ENCODE measurements at places on chromosomes 12 and 14.

- DNase-seq, result no peak
Measured at GRCh38 chr12:46933947-46934346, 108.2 kb upstream of the SLC38A4 start.

DNA sequence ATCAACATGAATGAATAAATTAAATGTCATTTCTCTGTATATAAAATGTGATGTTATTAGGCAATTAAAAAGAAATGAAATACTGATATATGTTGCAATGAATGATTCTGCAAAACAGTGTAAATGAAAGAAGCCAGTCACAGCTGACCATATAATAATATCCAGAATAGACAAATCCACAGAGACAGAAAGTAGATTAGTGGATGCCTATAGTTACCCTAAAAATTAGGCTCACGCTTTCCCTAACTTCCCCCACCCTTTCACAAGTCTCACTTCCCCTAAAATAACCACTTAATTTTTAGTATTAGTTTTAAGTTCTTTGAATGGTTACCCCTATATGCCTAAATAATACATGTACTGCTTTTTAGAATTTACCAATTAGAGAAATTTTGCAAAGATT lies 348.9 kb upstream of the FAR2 start:
- DNase-seq, result no peak

DNA sequence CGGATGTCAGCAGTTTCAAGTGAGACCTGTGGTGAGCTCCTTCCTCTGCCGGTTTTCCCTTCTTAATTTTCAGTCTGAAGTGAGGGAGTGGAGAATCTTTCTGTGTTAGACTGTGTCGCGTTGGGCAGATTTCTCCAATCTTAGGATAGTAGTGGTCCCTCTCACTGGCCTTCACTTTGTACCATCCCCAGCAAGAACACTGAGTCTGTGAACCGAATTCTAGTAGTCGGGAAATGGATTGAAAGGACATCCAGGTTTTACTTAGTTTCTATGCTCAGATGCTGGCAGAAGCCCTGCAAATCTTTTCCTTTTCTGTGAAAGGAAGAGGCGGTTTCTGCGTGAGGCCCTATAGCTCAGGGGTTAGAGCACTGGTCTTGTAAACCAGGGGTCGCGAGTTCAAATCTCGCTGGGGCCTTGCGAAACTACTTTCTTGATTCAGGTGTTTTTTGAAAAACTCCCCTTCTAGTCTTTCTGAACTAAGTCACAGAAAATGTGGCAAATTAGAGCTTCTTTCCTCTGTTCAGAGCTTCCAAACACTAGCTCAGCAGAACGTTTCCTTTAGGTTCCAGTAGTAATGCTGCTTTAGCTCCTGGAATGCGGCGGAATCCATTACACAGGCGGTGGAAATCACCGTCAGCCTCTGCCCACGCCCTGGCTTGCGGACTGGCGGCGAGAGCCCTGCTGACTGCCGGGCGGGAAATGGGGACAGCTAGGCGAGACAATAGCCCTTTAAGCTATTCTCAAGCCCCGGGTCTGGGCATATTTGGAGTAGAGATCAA lies 2.8 kb upstream of the RNASE4 start:
- peak; percentile 90 for DNase-seq

DNA sequence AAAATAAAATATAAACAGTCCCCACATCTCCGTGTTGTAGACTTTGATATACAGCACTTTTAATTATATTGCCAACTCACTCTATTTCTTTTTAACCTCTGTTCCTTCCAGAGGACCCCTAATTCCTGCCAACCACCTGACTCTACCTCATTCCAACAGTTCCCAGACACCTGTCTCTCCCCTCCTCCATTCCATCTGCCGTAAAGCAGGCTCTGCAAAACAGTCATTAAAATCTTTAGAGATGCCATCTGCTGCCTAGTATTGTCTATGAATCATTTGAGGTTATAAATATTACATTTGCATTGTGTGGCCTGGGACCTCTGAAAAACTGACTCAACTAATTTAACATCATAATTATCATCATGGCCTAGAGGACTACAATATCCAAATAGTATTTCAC lies 148.8 kb upstream of the DCN start:
- DNase-seq, result no peak

DNA sequence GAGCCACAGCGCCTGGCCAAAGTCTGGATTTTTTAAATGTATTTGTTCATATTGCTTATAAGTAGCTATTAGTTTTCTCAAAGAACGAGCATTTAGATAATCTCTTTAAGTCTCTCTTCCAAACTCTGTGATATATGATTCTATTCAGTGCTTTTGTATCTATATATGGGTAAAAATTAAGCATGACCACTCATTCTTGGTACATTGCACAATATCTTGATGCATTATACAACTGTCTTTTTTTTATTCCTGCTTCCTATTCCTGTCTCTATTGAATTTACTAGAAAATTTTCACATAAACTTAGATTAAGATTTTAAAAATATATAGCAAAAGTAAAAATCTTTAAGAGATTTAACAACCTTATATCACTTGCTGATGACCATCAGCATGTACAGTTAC lies 29.1 kb downstream of the SOCS2 start:
- DNase-seq, result no peak

GRCh38 chr14:63910583-63911363 lies 58.0 kb downstream of the SYNE2 start:
- DNase-seq, result no peak

DNA sequence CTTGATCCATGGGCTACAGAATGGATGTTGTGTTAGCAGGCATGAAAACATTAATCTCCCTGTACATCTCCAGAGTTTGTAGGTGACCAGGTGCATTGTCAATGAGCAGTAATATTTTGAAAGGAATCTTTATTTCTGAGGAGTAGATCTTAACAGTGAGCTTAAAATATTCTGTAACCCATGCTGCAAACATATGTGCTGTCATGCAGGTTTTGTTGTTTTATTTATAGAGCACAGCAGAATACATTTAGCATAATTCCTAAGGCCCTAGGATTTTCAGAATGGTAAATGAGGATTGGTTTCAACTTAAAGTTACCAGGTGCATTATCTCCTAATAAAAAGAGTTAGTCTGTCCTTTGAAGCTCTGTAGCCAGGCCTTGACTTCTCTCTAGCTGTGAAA lies 3.5 kb upstream of the FITM1 start:
- no peak for DNase-seq

DNA sequence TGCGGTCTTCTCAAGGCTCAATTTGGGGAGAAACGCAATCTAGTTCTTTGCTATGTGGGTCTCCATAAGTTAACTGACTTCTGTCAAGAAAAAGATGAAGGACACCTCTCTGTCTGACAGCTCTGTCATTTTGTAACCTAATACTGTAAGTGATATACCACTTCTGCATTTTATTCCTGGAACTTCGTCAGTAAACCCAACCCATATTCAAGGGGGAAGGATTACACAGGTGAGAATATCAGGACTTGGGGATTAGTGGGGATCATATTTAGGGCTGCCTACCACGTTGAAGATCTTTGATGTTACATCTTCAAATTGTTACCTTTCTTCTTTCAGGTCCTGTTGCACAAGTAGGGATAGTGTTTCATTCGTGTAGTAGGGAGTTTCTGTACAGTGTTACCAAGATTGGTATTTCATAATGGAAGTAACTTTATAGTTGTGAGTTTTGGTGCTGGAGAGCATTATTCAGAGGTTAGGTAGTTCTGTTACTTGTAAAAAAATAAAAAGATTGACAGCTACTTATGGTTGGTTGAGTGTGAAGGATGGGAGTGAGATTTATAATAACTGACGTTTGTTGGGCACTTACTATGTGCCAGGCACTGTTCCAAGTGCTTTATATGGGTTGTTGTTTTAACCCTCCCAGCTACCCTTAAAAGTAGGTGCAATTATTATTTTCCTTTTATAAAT lies 1.6 kb downstream of the TMEM260 start:
- DNase-seq, result no peak

- no peak for DNase-seq
Measured at GRCh38 chr12:71449373-71450070, 9.9 kb downstream of the LGR5 start.

DNA sequence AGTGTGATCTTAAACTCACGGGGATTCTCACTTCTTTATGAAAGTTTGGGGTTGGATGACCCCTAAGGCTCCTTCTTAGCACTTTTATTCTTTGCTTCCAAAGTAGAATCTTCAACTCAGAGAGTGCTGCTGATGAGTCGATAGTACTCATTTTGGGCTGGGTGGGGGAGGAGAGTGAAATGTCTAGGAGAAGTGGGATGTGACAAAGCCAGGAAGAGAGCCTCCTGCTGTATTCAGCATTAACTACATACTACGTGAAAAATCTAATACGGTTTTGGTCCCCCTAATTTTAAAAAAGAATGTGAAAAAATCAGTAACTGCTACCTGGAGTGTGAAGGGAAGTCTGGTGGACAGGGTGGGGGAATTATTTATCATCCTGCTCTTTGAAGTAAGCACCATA lies 148.3 kb downstream of the SAMD4A start:
- no peak for DNase-seq

GRCh38 chr12:88036353-88036965 lies 7.3 kb upstream of the C12orf50 start:
- DNase-seq, result no peak

GRCh38 chr12:110023059-110023980 lies 24.1 kb downstream of the ANKRD13A start:
- no peak for DNase-seq

DNA sequence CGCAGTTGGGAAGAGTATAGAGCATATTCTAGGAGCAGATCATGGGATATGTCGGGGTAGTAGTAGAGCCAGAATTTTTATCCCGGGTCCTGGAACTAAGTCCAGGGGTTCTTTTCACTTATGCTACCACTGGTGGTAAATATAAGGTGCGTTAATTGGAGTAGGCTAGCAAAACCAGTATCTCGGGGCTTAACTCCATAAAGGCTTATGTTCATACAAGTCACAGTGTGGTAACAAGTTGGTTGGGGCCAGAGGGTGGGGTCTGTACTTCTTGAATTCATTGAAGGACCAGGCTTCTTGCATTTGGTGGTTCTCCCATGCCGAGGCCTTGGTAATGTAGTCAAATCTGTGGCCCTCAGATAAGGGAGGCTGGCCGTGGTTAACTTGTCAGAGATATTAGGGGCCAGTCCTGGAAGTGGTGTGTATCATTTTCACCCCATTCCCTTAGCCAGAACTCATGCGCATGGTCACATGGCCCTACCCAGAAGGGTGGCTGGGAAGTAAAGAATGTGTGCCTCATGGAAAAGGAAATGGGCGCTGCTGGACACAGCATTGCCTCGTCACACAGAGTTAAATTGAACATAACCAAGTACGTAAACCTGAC lies 1.5 kb upstream of the ZNF641 start:
- no peak for DNase-seq

GRCh38 chr12:133234971-133235370 lies 706 bp downstream of the ANHX start:
- no peak for DNase-seq

DNA sequence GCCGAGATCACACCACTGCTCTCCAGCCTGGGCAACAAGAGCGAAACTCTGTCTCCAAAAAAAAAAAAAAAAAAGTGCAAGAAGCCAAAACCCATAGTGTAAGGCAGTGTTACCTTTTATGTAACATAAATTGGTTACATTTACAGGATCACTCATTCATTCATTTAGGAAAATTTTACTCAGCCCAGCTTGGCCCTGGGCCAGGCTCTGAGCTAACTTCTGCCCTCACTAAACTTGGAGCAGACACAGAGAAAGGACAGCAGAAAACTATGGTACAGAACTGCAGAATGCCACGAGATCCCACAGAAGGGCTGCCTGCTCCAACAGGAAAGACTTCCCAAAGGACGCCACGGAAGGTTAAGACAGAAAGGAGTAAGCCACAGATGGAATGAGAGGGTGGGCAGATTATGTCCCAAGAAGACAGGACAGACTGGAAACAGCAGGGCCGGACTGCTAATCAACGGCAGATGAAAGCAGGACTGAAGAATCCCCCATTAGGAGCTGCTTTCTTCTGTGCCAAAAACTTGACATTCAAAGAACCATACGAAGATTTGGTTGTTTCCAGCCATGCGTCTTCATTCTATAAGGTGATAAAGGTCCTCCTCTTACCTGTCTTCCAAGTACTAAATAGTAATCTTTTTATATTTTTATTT lies 18.9 kb downstream of the PPP1R13B start:
- DNase-seq, result no peak

DNA sequence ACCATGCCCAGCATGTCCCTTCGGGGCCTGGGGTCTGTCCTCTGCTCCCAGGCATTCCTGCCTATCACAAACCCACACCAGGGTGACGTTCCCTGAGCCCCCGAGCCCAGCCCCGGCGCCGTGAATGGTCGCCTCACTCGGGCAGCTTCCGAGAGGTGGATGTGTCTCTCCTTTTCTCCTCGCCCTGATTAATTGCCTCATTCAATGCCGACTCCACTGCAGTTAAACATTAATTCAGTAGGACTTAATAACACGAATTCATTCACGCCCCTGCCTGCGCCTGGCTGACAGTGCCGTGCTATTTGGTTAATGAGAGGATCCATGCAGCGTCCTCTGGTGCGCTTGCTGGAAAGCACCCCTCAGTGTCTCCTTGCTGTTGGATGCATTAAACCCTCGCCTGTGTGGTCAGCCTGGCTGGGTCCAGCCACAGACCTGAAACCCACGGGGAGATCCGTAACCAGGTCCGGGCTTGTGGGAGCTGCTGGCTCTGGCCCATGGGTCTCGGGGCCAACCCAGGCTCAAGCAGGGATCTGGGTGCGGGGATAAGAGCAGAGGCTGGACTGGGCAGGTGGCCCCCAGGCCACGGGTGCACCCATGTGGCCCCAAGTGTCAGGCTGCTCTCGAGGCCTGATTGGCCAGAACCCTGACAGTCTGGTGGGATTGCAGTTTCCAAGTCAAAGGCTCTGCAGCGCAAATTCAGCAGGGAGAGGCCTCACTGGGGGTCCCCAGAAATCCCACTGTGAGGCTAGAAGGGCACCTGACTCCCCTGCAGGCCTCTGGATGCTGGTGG lies 55.4 kb downstream of the FBRSL1 start:
- no peak for DNase-seq

- no peak for DNase-seq
Measured at GRCh38 chr12:91009319-91009950, 4.7 kb upstream of the EPYC start.

DNA sequence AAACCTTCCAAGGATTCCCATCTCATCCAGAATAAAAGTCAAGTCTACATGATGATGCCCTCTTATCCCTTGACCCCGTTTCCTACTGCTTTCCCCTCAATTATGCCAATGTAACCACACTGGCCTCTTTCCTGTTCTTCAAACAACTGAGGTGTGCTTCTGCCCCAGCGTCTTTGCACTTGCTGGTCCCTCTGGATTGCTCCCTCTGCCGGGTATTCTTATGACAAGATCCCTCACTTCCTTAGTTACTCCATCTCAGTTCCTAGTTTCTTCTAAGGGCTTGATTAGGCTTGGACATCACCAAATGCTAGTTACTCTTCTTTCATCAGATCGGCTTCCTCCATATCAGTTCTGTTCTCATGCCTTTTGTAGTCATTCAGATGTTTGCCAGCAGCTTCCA lies 32.7 kb upstream of the PELI2 start:
- no peak for DNase-seq

DNA sequence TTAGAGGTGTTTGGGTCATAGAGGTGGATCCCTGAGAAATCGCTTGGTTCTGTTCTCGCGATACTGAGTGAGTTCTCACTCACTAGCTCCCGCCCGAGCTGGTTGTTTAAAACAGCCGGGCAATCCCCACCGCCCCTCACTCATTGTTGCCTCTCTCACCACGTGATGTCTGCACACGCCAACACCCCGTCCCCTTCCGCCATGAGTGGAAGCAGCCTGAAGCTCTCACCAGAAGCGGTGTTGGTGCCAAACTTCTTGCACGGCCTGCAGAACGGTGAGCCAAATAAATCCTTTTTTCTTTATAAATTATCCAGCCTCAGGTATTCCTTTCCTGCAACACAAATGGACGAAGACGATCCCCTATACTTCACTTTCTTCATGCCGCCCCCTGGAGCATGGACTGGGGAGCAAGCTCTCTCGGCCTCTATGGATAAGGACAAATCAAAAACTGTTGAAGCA lies 45.4 kb upstream of the CCND2 start:
- no peak for DNase-seq
